ENCODE measurements at places on chromosomes 2 and 18.

DNA sequence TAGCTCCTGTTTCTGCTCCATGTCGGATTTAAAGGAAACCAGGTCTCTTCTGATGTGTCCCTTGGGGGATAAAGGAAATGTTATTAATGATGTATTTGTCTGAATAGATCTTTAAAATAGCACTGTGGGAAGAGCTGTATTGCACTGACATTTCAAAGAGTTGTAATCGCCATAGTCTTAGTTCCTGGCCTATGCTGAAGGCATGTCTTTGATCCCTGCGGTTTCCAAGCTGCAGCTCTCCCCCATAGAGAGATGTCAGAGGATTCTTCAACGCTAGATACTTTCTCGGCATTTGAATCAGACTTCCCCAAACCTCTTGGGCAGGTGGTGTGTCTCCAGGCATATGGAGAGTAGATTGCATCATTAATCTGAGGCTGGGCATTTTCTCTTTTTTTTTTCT is 40.4 kb downstream of the NAT8 start:
- DNase-seq: no peak

DNA sequence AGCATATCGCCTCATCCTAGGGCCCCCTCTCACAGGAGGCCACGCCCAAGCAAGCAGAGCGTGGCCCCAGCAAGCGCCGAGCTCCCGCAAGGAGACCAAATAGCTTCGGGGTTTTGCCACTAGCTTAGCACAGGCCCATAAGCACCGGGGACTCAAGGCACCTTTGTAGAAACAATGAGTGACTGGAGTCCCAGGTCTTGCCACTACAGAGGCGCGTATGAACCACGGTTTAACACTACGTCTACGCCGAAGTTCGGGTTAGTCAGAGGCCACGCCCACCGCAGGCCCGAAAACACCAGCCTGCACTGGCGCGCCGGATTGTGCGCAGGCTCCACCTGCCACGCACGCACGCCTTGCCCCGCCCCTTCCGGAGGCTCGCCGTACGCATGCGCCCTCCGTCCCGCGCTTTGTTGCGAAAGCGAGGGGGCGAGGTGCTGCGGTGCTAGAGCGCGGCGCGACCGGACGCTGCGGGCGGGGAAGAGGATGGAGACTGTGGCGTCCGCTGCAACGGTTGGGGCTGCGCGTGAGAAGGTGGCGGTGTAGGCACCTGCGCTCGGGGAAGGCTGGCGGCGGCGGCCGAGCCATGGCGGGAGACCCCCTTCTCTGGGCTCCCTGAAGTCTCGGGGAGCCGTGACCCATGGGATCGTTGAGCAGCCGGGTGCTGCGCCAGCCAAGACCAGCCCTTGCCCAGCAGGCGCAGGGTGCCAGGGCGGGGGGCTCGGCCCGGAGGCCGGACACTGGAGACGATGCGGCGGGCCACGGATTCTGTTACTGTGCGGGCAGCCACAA is at the start of gene GMCL1:
Gene GMCL1 (plus strand): TSS at position 405 of the 789 bp plus-strand sequence. CDS start 233 bp downstream, at position 638.
- DNase-seq: peak; percentile 94

- no peak for DNase-seq
Measured at GRCh38 chr2:218875692-218876246, 4.9 kb upstream of the WNT10A start.

- no peak for DNase-seq
Measured at GRCh38 chr2:130135692-130136541, 6.9 kb upstream of the POTEF start.

DNA sequence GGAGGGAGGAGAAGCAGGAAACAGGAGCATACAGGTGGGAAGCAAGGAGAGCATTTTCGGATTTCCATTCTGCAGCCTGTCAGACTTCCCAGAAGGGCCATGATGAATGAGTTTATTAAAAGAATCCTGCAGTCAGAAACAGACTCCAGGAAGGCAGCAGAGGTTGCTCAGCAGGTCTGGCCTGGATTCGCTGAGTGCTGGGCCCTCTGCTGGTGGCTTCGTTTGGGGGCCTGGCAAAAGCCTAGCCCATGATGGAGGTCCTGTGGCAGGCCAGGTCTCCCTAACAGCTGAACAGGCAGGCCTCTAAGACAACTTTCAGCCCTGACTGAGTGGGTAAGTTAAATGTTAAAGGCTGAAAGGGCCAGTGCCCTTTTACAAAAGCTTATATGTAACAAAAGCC is 108.2 kb upstream of the CAPN13 start:
- DNase-seq: peak; percentile 11

GRCh38 chr2:1717113-1717512 is 27.2 kb downstream of the PXDN start:
- no peak for DNase-seq

GRCh38 chr2:216618785-216619184 is 14.4 kb upstream of the IGFBP2 start:
- no peak for DNase-seq

DNA sequence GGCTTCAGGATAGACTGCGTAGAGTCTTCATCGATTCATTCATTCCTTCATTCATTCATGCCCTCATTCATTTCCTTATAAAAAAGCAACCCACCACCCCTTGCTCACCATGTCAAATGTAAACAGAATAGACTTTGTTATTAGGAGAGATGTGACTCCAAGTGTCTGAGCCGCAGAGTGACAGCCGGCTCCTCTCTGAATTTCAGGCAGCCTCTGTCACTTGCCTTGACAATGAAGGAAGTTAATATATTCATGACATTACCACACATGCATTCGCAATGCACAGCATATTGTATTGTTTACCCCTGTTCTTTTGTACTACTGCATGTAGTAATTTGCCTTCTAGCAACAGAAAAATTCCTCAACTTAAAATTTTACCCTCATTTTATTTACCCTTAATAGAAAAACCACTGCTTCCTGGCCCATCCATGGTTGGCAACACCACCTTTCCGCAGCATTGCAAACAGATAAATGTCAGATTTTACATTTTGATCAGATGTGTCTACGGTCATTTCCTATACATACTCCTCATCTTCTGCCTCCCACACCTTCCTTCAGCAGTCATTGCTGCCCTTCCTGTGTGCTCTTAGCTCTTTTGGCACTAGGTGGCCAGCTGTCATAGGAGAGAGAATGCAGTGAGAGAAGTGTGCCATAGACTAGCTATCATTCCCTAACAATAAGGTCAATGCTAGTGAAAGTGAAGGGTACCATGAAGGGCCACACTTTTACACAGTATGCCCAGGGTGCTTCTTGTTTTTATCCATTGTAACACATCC is 1090.8 kb downstream of the BCL11A start:
- DNase-seq: peak; percentile 1

GRCh38 chr18:55981712-55982475 is 393.9 kb upstream of the TCF4 start:
- no peak for DNase-seq

DNA sequence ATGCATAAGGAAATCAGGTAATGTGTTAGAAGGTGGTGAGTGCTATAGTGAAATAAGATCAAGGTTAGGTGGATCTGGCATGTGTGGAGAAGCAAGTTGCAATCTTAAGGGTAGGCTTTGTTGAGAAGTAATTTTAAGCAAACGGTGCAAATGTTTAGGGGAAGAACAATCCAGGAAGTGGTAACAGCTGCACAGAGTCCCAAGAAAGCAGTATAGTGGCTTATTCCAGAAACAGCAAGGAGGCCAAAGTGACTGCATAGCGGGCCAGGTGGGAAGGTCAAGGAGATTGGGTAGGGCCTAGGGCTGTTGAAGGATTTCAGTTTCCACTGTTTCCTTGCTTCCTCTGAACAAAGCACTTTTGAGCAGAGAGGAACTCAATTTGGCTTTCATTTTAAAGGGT is 30.0 kb upstream of the RAB1A start:
- DNase-seq: peak; percentile 82

Data from MV-4-11 (cell line).